ENCODE measurements at places on chromosomes 2 and 18.

- DNase-seq = no peak
Observed at GRCh38 chr18:23336101-23336500, 117.0 kb upstream of the RIOK3 start.

DNA sequence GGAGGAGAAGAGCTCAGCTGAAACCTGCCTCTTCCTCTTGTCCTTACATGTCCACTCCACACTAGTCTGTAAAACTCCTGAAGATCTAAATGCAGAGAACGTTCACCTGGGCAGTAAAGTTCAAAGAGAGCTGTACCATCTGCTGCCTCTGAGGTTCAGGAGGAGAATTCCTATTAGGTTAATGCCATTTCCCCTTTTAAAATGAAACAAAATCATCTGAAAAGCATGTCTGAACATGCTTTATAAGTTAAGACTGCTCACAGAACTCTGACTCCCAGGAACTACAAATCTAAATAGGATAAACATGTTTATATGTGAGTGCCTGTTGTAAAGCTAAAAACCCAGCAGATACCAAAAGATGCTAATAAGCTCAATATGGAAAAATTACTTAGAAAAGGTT lies 164.4 kb downstream of the AFF3 start:
- DNase-seq = no peak

- no peak for DNase-seq
Observed at GRCh38 chr2:41821167-41821566, 226.7 kb upstream of the PKDCC start.

- DNase-seq = no peak
Observed at GRCh38 chr2:159879051-159879604, 81.1 kb upstream of the CD302 start.

DNA sequence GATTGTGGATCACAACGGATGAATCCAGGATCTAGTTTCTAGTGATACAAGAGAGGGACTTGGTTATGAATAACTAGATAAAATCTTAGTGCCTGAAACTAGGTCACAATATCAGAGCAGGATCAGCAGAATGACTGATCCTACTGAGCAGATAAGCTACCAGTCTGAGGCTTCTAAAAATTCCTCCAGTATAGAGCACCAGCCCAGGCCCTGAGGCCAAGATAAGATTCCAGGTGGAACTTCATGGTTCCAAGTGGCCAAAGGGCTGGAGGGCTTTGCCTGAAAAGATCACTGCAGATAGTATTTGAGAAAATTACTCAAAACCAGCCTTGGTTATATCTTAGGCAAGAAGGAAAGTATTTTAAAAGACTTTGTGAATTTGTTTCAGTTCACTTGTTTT lies 162.4 kb downstream of the GREB1L start:
- no peak for DNase-seq

DNA sequence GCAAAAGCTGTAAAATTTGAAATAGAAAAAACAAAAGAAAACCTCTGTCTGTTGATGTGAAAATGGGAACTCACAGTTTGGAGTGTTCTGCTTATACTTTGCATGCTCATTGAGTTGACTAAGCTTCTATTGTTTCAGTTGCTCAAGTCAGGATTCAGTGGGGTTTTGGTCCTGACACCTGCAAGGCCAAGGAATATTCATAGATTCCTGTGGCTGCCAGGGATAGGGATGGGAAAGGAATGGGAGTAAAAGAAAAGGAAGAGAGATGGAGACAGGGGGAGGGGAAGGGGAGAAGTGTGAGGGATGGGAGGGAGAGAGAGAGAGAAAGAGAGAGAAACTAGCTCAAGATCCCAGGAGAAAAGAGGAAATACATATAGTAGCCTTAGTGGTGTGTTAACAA lies 1.3 kb downstream of the CPS1 start:
- DNase-seq = no peak

DNA sequence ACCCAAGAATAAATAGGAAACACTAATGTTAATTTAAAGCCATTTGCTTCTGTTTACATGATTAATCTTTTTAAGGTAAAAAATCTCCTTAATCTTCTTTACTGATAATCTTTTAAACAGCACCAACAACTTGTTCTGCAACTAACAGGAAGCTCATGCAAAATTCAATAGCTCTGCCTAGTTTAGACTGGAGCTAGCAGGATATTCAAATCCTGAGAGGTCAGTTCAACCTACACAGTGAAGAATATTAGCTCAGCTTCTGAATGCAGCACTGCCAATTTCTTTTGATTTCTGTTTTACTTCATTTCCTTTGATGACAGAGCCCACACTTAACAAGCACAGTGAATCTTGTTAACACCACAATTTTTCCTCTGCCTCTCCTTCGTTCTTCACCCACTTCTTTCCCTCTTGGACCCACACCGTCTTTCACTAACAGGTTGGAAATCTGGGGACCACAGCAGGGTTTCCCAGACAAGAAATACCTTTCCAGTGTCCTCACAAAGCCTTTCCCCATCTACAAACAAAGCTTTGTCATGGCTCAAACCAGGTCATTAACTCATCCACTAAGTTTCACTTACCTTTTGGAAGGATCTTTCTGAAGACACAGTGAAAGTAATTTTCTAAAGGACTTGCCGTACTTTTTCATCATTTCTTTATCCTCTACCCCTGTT lies 109.8 kb downstream of the STK39 start:
- DNase-seq = no peak

GRCh38 chr2:15561574-15562344 lies 625 bp upstream of the NBAS start:
- DNase-seq = no peak

DNA sequence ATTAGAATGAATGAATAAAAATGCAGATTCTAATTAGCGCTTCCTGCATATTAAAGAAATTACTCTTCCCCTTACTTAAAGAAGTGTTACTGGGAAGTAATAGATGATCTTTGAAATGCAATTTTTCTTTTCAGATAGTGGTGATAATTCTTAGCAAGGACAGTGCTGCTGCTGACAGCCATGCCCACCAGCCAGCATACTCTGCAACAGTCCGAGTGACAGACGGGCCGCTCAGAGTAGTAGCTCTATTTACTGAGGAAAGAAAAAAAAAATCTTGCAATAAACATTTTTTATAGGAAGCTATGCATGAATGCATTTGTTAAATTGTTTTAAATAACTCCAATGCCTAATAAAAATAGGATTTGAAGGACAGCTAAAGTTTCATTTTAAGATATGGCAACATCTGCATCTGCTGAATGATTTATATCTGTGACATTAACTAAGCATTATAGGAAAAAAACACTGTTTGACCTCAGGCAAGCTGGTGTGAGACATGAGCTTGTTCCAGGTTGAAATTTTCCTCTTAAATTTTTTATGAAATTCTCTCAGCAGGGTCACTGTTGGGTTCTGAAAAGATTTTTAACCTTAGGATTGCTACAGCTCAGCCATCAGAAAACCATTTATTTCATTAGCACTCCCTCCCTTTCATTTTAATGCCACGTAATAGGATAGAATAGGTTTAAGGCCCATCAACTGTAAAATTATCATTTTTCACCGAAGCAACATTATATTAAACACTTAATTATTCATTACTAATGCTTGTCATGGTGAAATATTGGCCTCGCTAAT lies 393.8 kb downstream of the DCDC2C start:
- no peak for DNase-seq

DNA sequence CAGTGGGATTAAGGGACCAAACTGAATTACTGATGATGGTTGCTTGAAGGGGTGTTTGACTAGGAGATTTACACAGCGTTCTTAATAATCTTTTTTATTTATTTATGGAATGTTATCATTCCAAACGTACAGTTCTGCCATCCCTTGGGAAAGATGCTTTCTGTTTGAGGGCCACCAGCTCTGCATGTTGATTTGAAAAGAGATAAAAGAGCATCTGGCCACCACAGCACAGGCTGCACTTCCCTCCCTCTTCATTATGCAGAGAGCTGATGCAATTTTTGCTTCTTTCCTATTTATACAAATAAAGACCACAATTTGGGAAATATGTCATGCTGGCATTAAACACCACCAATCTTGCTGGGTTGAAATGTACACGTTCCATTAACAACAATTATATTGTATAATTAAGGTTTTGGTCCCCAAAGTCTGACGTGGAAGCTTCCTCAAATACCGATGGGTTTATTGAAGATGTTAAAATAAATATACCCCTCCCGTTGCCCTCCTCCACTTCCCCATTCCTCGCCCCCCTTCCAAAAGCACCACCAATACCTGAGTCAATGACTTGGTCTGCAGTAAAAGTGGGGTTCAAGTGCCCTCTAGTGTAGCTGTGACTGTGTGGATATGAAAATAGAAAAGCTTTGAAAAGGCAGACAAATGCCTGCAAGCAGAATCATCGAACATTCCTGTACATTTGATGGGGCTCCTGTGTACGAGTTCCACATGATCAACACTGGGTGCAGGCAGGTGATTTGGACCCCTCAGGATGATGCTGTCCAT lies 211.9 kb downstream of the HRH4 start:
- DNase-seq = no peak

DNA sequence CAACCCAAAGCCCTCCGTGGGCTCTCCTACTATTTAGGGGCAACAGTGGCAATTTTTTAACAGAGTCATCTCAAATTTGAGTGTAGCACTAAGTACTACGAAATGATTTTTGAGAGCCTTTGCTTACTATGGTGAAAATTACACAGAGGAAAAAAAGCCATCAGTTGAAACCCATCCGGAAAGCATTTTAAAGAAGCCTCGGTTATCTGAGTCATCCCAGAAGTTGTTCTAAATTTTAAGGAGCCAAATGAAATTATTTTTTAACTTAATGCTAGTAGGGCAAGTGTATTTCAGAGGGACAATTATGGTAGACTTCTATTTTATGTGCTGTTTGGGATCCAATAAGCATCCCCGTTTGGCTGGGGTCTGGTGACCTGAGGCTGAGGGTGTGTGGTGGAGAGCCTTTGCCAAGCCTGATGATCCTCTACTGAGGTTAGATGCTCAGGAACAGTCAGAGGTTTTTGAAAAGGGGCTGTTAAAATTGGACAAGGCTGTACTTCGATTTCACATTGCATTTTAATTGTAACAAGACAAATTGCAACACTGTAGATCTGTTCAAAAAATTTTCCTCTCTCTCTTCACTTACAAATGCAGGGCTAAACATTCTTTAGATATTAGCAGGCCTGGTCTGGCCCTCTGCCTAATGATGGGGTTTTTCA lies 47.0 kb downstream of the RAPGEF4 start:
- no peak for DNase-seq

DNA sequence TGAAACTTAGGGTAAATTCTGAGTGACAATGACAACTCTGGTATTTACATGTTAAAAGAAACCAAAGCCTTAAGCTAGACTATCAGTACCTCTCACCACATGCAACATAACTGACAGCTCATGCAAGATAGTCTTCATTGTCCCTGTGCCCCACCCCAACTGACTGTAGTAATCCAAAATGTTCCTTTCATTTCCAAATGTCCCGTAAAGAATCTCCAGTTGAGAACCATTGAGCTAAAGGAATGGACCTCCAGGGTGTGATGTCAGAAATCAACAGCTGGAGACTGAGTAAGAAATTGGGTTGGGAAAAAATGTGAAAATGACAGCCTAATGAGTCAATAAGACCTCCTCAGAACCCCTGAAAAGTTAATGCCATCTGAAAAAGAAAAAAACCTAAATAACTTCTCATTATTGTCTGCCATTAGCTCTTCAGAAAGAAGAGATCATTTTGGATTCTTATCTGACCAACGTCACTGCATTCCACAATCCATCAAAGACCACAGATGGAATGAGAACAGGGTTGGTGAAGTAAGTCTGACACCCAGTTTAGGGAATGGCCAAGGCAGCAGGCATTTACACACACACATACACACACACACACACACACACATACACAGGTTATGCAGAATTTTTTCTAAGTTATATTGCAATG lies 51.7 kb upstream of the ACVR2A start:
- DNase-seq = no peak

- no peak for DNase-seq
Observed at GRCh38 chr2:227933884-227934283, 62.5 kb downstream of the DAW1 start.

DNA sequence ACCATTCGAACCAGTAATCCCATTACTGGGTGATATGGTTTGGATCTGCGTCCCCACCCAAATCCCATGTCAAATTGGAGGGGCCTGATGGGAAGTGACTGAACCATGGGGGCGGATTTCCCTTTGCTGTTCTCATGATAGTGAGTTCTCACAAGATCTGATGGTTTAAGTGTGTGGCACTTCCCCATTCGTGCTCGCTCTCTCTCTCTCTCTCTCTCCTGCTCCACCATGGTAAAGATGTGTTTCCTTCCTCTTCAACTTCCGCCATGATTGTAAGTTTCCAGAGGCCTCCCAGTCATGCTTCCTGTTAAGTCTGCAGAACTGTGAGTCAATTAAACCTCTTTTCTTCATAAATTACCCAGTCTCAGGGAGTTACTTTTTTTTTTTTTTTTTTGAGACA lies 62.6 kb downstream of the NBAS start:
- no peak for DNase-seq

DNA sequence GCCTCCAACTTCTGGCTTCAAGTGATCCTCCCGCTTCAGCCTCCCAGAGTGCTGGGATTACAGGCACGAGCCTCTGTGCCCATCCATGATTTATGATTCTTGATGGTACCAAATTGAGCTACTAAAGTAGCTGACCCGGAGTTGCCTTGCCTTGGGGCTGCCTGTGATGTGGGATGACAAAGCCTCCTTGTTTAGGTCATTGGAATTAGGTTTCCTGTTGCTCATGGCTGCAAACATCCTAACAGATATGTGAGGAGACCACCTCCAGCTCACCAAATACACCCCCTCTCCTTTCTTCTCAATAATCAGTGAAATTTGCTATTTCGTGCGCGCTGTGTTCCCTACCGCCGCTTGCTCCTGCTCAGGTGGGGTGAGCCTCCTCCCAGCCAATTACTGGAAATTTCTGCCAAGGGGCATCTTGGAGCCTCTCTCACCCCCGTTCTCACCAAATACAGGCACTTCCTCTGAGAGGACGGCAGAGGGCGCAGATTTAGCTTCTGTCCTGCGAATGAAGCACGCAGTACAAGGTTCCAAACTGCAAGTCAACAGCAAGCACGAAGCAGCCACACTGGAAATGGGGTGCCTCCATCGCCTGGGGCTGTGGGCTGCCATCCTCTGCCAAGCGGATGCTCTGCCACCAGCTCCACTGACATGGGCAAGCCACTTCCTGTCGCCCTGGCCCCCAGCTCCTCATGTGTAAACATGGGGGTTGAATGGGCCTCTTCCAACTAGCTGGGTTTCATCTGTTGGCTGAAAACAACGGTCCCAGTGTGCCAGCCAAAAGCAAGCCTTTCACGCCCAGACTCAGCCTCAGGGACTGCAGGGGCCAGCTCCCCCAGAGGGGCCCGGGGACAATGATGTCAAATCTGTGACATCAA lies 71.7 kb downstream of the NCAPH start:
- DNase-seq = peak; percentile 56

Data from activated T-helper 1 cell treated with anti-CD3 and anti-CD28 coated beads, Interleukin-2, amount 50 U/mL, for 16 hours (primary cell).